Lung microvascular endothelial cell (primary cell): ENCODE measurements at places on chromosomes 12 and 14. TPM values are rescaled to one million over a fixed set of nuclear protein-coding genes. Genes with fewer than 3 reads are reported as not detected.

OAS2 gene
- total RNA-seq = 0.60 and 3.3 TPM in 2 replicates

CLEC2B gene
- total RNA-seq = 26.4 and 29.2 TPM in 2 replicates

CCDC197 gene
- not detected in 2 replicates for total RNA-seq

GPRC5A gene
- 0.99 and 2.2 TPM in 2 replicates for total RNA-seq

EPS8 gene
- 1.6 and 10.9 TPM in 2 replicates for total RNA-seq

GRCh38 chr12:104763168-104763805 lies 194.8 kb downstream of the SLC41A2 start:
- DNase-seq = no peak

DNA sequence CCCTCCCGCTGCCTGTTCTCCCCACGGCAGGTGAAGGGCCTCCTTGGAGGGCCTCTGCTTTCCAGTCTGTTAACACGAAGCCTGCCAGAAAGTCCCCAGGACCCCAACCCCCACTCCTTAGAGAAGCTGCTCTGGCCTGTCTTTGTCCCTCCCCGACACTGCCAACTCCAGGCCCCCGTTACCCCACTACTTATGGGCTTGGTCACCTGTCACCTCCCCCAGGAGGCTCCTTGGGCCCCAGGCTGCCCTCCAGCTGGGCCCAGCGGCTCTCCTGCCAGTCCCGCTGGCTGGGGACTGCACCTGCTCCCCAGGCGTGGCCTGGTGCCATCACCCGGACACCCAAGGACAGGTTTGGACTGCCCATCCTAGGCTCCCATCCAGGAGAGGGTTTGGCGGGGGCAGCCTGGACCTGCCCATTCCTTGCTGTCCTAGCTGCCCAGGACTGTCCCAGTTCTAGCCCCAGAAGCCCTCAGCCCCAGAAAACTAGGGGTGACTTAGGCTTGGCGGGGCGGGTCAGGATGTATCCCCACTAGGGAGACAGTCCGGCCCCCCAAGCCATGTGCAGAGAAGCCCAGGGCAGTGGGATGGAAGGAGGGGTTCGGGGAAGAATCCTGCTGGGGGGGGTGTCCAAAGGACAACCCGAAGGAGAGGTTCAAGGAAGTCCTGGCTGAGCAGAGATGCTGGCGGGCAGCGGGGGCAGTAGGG lies 155.7 kb upstream of the C14orf180 start:
- DNase-seq = no peak

DNA sequence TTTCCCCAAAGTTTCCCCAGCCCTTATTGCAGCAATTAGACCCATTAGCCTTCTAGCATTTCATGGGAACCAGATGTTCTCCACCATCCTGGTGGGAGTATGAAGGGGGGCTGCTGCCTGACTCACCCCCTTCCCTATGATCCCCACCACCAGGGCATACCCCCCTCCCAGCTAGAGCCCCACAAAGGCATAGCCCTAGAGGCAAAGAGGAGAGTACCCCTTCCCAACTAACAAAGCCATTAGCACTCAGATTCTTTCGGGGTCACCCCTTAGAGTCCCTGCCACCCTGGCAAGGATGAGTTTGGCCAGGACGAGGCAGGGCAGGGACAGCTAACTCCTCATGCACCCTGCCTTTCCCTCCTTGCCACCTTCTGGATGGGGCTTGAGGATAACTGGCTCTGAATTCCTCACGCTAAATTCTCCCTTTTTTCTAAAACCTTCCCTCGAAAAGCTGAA lies 9.2 kb downstream of the RARG start:
- no peak for DNase-seq

- no peak for DNase-seq
Observed at GRCh38 chr14:100710391-100710790, 16.3 kb upstream of the DLK1 start.

GRCh38 chr12:52695039-52695438 lies 8.3 kb downstream of the KRT77 start:
- no peak for DNase-seq

- DNase-seq = no peak
Observed at GRCh38 chr14:38971258-38971921, 131.6 kb downstream of the SEC23A start.

DNA sequence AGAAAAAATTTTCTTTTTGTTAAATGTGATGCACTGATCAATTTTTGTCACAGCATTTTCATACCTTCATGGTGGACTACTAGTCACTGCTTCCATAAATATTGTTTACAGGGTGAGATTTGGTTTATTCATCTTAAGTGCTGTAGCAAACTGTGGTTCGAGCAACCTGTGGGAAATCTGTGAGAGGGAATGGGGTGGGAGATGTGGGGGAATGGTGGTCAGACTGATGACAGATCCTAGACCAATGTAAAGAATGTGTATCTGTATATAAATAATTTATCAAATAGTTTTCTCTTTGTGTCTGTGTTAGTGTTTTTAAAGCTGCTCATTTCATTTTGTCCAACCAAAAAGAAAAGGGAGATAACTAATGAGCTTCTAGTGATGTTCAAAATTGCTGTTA lies 26.7 kb downstream of the CSRP2 start:
- no peak for DNase-seq

DNA sequence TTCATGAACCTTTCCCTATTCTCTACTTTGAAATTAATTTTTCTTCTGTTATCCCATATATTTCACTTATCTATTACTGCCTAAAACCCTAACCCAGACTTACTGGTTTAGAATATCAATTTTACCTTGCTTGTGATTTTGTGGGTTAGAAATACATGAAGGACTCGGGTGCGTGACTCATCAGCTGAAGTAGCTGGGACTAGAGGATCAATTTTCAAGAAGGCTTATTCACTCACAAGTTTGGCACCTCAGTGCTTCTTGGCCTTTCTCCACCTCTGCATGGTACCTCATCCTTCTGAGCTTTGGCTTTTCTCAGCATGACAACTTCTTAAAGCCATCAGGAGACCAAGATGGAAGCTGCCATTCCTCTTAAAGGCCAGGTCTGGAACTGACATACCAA lies 57.8 kb downstream of the TMEM117 start:
- DNase-seq = no peak

DNA sequence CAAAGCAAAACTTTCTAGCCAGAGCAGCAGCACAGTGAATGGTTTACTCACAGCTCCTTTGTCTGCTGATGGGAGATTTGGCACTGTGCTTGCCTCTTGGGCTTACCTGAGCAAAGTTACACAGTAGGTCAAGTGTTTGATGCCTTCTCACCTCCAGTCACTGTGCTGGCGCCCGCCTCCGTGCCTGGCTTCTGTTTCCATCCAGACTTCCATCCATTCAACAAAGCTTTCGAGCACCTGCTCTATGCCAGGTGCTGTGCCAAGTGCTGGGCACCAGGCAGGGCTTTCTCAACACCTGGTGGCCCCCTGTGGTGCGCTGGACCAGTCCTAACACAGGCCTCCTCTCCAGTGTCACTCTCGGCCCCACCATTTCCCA lies 199.2 kb upstream of the EEA1 start:
- no peak for DNase-seq

GRCh38 chr12:52207895-52208294 lies 16.1 kb upstream of the KRT80 start:
- DNase-seq = no peak
